ENCODE measurements at places on chromosomes 6 and 20. TPM values are rescaled to one million over a fixed set of nuclear protein-coding genes. Genes with fewer than 3 reads are reported as not detected.

CYP24A1 gene
- total RNA-seq, result 1.5 TPM

GRCh38 chr6:133921249-133921859 lies 31.7 kb upstream of the TBPL1 start:
- H3K27me3 ChIP-seq, result no peaks in the 10 kb centered on the region
- no peak overlapping the region for H3K4me3 ChIP-seq
- DNase-seq, result peak; percentile 91
- no peaks in the 10 kb centered on the region for H3K4me1 ChIP-seq

ZBTB22 gene
- total RNA-seq, result 22.5 TPM

NTSR1 gene
- total RNA-seq, result 0.46 TPM

- no peaks in the 10 kb centered on the region for H3K27me3 ChIP-seq
- H3K36me3 ChIP-seq, result no peaks in the 10 kb centered on the region
- H3K27ac ChIP-seq, result no peak overlapping the region
- H3K4me1 ChIP-seq, result no peaks in the 10 kb centered on the region
- H3K4me3 ChIP-seq, result no peak overlapping the region
Observed at GRCh38 chr6:158548418-158549161, 11.3 kb upstream of the TMEM181 start.

Measured in lung (tissue), 17 donors.